Nephron progenitor cell (in vitro differentiated cells): ENCODE measurements at places on chromosomes 12 and 14.

GRCh38 chr12:104072099-104072498 is 7.8 kb downstream of the HCFC2 start:
- no peak for DNase-seq

GRCh38 chr12:2460051-2460670 is 334.6 kb upstream of the FKBP4 start:
- DNase-seq: no peak

- no peak for DNase-seq
Observed at GRCh38 chr12:14937689-14938088, 648 bp downstream of the ERP27 start.

GRCh38 chr14:68879841-68880575 is 87.1 kb upstream of the ZFP36L1 start:
- no peak for DNase-seq

GRCh38 chr12:122687086-122687485 is 16.1 kb downstream of the HCAR2 start:
- DNase-seq: no peak

GRCh38 chr12:102976609-102977280 is 19.3 kb downstream of the ASCL1 start:
- DNase-seq: no peak

- no peak for DNase-seq
Observed at GRCh38 chr14:51228890-51229289, 11.2 kb upstream of the TMX1 start.

- DNase-seq: no peak
Observed at GRCh38 chr12:101089271-101089670, 120.8 kb downstream of the SLC5A8 start.

- DNase-seq: no peak
Observed at GRCh38 chr14:46480817-46481216, 170.8 kb downstream of the RPL10L start.

GRCh38 chr12:114686426-114686772 is 2.4 kb upstream of the TBX3 start:
- no peak for DNase-seq

- DNase-seq: no peak
Observed at GRCh38 chr12:13152281-13152680, 44.2 kb upstream of the EMP1 start.

DNA sequence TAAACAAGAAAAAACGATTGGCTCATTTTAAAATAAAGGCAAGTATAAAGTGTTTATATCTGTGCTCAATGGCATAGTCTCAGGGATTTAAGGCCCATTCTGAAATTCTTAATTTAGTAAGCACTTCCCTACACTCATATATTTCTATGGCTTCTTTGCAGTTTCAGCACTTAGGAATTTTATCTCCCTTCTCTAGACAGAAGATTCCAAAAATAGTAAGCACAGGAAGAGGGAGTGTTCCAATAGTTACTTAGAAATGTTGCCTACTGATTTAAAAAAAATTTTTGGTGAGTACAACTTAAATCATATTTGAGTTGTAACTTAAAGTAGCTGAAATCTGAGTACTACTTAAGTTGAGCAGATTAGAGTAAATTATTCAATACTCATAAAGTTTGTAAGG is 19.8 kb downstream of the INSM2 start:
- DNase-seq: no peak

DNA sequence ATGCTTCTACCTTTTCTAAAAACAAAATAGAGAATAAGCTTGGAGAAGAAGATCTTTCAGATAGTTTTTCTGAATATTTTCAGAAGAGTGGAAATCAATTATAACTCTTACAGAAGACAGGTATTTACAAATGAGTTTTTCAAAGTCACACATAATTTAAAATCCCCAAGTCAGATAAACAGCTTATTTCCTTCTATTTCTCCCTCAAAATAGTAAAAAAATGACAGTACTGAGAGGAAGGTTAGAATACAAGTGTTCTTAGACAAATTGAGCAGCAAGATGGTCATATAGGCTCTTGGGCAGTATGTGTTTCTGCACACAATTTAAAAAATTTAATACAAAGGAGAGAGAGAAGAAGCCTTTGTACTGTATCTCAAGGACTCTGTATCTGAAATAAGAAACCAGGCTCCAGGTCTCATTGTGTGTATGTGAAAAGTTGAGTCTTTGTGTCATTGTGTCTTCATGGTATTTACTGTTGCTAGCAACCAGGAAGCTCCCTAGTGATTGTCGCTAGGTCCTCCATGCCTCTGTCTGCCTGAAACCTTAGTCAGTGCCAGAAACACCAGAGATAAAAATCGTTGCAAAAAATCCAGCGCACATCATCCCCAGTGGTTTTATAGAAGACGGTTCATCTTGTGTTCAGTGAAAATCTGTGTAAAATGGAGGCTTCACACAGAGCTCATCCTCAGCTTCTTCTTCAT is 12.9 kb upstream of the TUBA1A start:
- DNase-seq: no peak

- no peak for DNase-seq
Observed at GRCh38 chr12:87806310-87806709, 222.9 kb downstream of the C12orf50 start.

GRCh38 chr14:99666533-99666932 is 17.6 kb upstream of the CYP46A1 start:
- no peak for DNase-seq

- no peak for DNase-seq
Observed at GRCh38 chr14:101241807-101242278, 319.5 kb upstream of the DIO3 start.

DNA sequence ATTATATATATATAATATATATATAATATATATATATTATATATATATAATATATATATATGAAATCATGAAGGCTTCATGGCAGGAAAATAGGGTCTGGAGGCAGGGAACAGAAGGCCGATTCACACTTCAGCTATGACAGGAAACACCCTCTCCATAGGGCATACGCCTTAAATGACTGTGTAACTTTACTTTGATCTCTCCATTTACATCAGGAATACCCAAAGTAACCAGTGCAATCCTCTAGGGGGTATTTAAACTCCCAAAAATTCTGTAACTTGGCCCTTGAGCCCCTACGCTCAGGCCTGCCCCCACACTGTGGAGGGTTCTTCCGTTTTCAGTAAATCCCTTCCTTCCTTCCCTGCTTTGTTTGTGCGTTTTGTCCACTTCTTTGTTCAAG is 40.4 kb upstream of the PPP2R5C start:
- DNase-seq: no peak

DNA sequence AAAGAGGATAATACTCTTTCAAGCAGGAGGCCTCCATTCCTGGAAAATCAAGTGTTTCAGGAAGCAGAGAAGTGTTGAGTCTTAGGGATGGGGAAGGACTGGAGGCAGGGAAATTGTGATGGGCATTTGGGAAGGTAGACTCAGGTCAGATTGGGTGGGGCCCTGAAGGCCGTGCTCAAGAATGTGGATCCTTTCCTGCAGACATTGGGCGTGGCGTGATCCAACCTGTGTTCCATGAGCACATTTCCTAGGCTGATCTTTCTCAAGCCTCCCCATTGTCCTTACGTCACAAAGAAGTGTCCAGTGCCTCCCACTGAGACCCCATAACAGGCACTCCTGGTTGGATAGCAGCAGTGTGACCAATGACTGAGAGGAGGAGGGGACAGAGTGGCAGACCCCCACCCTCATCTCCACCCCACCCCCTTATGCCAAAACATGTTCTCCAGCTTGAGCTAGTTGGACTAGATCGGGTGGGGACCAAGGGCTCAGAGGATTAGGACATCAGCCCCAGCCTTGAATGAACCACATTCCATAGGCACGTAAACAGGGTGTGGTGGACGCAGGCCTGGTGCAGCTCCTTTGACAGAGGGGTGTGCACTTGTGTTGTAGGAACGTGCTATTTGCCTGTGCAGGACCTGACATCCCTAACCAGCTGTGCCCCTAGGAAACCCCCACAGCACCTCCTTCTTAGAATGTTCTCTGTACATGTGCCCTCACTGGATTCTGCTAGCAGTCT is 76.8 kb downstream of the TTC9 start:
- no peak for DNase-seq

DNA sequence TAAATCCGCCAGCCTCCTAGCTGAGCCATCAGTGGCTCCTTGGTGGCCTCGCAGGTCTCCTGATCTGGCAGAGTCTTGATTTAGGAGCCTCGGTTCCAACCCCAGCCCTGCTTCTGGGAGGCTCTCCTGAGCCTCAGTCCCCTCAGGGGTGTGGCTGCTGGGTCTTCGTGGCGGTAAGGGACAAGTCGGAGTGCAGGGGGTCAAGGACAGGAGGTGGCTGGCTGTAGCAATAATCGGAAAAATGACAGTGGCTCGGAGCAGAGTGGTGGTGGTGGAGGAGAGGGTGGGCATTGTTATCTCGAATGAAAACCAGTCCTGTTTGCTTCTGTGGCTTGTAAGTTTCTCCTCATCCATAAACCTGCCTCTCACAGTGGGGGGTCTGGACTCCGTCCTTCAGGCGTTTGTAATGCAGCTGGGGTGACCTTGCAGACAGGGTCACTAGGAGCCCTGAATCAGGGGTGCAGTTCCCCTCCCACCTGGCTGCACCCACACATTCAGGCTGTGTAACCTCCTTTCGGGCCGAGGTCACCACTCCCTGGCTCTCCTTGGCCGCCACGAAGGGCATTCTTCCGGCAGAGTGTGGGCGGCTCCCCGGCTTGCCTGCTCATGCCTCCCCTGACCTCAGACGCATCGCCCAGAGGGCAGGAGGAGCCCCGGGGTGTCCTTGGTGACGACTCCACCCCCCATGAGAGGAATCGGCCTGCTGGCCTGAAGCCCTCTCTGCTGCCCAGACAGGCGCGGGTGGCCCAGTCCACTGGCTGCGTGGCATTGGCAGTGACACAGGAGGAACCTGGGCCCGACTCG is 8.1 kb downstream of the BCL7A start:
- DNase-seq: no peak

GRCh38 chr14:102501751-102502315 is 7.7 kb downstream of the ANKRD9 start:
- DNase-seq: no peak

DNA sequence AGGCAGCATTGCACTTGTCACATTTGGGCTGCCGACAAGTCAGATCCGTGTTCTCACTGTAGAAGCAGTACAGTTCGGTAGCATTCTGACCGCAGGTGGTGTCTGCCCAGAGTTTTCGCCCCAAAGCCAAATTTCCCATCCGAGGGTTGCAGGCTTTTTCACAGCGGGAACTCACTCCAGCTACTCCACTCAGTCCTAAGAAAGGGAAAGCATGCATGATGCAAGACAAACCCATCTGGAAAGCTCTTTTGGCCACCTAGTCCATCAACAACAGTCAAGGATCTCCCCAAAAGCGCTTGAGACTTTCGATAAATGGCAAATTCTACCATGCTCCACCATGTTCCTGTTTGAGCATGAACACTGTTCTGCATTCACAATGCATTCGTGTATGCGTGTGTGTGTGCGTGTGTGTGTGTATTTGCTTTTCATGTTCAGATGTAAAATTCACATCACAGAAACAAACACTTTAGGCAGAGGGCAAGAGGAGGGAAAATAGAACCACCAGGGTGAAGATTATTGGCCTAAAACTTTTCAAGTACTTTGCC is 3.2 kb downstream of the NTN4 start:
- DNase-seq: no peak

GRCh38 chr12:53330671-53331070 is 5.5 kb downstream of the SP7 start:
- DNase-seq: no peak

- no peak for DNase-seq
Observed at GRCh38 chr14:55684956-55685584, 105.1 kb downstream of the KTN1 start.
